ENCODE measurements at places on chromosomes 7 and 10.

- DNase-seq, result peak; percentile 36
Measured at GRCh38 chr7:70694434-70694970, 437.4 kb upstream of the GALNT17 start.

- DNase-seq, result no peak
Measured at GRCh38 chr10:108439397-108439796, 1274.9 kb upstream of the SORCS1 start.

- no peak for DNase-seq
Measured at GRCh38 chr7:36132012-36132411, 21.0 kb upstream of the EEPD1 start.

DNA sequence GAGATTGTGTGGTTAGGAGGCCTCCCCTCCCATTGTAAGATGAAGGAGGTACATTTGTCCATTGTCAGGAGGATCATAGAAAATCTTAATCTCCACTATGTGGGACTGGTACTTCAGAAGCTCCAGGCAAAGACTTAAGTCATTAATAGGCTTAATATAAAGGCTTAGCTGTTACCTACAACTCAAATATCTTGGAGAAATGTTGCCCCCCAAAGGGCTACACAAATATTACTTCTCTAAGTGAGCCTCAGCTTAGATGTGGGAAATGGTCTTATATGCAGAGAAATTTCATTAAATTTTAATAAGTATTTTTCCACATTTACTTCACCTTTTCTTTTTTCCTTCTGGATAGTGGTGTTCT, 27.2 kb downstream of the TAS2R41 start:
- DNase-seq, result no peak

GRCh38 chr7:127629268-127629854, 11.4 kb upstream of the PAX4 start:
- peak; percentile 47 for DNase-seq

GRCh38 chr10:114157912-114158311, 16.1 kb downstream of the CCDC186 start:
- DNase-seq, result no peak

DNA sequence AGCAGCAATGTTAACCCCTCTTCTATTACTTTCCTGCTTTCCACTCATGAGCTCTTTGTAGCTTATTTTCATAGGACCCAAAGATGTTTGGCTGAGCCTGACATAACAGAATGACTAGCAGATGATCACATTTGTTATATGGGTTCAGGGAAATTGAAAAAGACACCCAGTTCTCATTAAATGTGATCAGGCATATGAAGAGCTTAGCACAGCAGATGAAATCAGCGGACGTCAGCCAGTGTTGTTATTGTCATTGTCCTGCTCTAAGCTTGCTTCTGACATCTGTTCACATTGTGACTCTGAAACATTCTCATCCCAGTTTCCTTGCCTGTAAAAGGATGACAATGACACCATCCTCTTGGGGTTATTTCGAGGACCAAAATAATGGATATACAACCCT, 43.5 kb downstream of the FAM241B start:
- no peak for DNase-seq

- DNase-seq, result peak; percentile 55
Measured at GRCh38 chr7:39465055-39465929, 100.9 kb upstream of the YAE1 start.

- no peak for DNase-seq
Measured at GRCh38 chr10:69359148-69359547, 57.6 kb downstream of the TACR2 start.

DNA sequence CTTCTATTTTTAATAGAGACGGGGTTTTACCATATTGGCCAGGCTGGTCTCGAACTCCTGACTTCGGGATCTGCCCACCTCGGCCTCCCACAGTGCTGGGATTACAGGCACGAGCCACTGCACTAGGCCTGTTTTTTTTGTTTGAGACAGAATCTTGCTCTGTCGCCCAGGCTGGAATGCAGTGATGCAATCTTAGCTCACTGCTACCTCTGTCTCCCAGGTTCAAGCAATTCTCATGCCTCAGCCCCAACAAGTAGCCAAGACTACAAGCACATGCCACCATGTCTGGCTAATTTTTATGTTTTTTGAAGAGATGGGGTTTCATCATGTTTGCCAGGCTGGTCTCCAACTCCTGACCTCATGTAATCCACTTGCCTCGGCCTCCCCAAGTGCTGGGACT, 73.7 kb downstream of the TYW1B start:
- no peak for DNase-seq

DNA sequence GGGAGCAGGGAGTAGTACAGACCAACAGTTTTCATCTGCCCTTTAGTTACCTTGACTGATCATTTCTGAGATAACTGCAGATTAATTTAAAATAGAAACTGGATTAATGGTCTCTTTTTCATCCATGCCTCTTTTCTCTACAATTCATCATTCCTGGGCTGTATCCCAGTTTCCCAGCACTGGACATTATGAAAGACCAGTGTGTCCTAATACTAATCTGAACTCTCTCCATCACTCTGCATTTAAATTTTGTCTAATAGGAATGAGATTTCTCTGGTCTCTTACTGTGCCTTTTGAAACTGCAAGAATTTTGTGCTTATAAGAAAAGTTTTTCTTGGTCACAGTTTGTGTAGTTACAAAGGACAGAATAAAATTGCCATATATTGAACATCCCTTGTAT, 12.7 kb downstream of the PLEKHA8 start:
- no peak for DNase-seq

GRCh38 chr7:81810476-81811155, 40.8 kb upstream of the HGF start:
- DNase-seq, result no peak

DNA sequence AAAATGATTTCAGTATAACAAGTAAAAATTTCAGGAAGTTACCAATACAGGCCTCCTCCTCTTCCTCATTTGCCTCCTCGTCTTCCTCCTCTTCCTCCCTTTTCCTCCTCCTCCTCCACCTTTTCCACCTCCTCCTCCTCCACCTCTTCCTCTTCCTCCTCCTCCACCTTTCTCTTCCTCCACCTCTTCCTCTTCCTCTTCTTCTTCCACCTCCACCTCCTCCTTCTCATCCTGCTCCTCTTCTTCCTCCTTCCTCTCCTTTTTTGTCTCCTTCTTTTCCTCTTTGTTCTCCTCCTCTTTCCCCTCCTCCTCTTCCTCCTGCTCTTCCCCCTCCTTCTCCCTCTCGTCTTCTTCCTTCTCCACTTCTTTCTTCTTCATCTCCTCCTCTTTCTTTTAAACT, 94.4 kb upstream of the SFMBT2 start:
- no peak for DNase-seq

GRCh38 chr10:73649876-73650536, 5.8 kb downstream of the SYNPO2L start:
- no peak for DNase-seq

DNA sequence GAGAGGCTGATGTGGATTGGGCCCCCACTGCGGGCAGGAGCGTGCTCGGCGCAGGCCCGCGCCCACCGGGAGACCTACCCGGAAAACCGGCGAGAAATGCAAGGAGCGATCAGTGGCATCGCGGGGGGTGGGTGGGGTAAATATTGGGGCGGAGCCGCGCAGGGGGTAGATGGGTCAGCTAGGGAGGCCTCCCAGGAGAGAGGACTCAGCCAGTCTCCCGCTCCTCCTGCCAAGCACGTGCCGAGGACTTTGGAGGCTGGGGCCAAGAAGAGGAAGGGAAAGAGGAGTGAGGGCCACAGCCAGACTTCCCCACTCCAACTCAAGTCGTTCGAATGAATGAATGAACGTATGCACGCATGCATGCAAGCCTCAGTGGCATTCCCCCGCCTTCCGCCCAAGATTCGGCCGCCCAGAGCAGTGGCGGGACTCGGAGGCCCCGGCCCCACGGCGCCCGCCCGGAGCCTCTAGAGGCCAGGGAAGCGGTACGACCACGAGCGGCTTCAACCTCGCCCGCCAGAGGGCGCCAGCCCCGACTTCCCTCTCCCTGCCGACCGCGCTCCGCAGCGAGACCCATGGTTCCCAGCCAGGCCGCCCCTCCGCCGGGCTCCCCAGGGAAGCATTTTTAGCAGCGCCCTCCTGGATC, 3.6 kb downstream of the NPM3 start:
- peak; percentile 87 for DNase-seq

DNA sequence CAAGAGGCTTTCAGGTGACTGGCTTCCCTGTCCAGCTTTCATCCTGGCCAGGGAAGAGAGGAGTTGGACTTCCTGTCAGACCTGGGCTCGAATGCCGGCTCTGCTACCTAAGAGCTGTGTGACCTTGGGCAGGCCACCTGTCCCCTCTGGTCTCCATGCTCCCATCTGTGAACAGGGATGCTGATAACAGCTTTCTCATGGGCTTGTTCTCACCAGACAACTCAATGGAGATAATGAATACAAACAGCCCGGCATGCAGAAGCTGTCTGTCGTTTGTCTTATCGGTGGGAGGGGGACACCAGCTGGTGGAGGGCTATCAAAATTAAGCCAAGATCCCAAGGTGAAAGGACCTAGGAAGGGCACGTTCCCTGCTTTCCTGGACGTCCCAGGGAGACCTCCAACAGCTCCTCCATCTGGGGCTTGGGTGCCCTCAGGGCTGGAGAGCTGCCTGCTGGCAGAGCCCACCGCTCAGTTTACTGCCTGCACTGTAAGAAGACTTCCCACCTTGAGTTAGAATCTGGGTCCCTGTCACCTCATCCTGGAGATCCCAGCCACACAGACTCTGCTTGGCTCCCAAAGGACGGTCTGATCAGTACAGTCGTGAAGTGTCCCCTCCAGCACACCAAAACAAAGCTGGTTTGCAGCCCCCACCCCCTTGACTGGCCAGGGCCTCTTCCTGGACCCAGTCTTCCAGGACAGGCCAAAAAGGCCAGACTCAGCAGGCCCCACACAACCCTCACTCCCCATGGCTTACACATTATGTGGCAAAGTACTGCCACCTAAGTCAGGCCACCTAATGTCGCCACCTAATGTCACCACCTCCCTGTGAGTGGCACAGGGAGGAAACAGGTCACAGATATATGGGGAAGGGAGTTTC, 40.9 kb downstream of the PPIF start:
- no peak for DNase-seq

- DNase-seq, result no peak
Measured at GRCh38 chr10:50600286-50600685, 23.5 kb downstream of the SGMS1 start.

- no peak for DNase-seq
Measured at GRCh38 chr10:59079386-59080226, 96.8 kb upstream of the PHYHIPL start.

GRCh38 chr10:104340641-104341040, 2.4 kb upstream of the ITPRIP start:
- DNase-seq, result peak; percentile 16

- no peak for DNase-seq
Measured at GRCh38 chr7:23216021-23216420, 30.6 kb upstream of the GPNMB start.

- DNase-seq, result no peak
Measured at GRCh38 chr10:71438761-71439160, 42.0 kb downstream of the CDH23 start.

GRCh38 chr7:151644554-151644953, 124.9 kb upstream of the RHEB start:
- no peak for DNase-seq

DNA sequence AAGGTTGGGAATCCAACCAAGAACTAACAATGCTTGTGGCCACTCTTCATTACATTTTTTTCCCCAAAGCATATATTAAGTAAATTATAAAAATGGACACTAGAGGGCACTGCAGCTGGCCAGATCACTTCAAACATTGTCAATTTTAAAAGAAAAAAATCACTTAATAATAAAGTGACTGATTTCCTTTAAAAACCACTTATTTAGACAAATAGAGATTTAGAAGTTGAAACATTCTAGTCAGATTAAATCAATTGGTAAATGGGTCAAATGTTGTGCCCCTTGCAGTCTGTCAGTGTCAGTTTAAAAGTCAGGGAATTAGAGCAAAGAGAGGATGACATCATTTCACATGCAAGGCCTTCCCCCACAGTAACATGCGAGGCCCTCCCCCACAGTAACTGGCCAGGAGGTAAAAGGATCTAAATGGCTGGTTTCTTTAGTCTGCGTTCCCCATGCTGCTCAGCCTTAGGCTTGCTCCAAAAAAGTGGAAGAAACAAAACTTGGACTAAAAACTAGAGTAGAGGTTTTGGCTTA, 177.9 kb downstream of the SKAP2 start:
- no peak for DNase-seq

- no peak for DNase-seq
Measured at GRCh38 chr7:76272851-76273497, 29.5 kb upstream of the HSPB1 start.

GRCh38 chr7:4556868-4557793, 125.0 kb upstream of the FOXK1 start:
- DNase-seq, result no peak

DNA sequence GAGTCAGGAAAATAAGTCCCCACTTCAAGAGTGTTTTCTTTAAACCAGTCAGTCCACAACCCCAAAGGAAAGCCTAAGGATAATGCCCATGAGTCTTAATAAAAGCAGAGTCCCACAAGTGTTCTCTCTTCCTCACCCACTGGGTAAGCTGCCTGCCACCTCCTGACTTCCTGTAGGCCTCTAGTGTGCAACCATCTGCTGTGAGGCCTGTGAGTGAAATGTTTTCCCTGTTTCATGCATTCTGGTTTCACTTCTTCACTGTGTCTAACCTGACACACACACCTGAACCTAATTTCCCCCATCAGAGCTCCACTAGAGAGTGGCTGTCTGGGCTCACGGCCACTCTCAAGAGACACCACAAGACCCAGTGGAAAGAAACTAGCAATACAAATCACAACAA, 38.9 kb upstream of the GDF10 start:
- DNase-seq, result peak; percentile 56

DNA sequence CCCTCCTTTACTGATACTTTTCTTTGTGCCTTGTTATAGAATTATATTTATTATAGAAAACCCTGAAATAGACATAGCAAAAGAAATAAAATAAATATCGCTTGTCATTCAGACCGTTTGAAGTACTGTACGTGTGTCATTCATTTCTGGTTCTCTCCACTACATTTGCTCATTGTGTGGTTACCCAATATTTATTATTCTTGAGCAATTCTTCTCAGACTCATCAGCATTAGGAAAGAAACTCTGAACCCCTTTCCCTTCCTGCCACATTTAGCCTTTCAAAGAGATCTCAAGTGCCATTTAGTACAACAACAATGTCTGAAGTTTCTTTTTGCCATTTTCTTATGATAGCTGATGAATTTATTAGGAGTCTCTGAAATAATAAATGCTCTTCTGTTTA, 154.1 kb downstream of the KIAA1217 start:
- no peak for DNase-seq

DNA sequence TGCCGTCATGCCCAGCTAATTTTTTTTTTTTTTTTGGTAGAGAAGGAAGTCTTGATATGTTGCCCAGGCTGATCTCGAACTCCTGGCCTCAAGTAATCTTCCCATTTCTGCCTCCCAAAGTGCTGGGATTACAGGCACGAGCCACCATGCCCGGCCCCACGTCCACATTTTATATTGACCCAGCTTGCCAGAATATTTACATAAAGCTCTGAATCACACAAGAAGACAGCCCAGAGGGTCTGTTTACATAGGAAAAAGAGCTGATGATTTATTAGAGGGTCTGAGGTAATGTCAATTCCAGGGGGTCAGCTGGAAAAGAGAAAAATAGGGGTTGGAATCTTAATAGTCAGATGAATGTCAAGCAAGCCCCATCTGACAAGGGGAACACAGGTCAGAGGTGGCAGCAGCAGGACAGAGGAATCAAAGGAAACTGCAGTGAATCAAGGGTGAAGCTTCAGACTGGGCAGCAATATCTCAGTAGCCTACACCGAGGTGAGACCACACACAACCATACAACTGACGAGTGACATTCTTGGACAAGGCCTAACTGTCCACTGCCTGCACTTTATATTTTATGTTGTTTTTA, 15.8 kb upstream of the SLF2 start:
- DNase-seq, result peak; percentile 10
